NCI-H2081 treated with DMSO at 0.1 percent for 48 hours (cell line): ENCODE measurements at places on chromosomes 7 and 10.

- DNase-seq = no peak
These were observed 3.2 kb upstream of the PPP1R3A start for GRCh38 chr7:113922049-113922448.

- DNase-seq = no peak
These were observed 18.1 kb downstream of the KCNH2 start for GRCh38 chr7:150959739-150960734.

DNA sequence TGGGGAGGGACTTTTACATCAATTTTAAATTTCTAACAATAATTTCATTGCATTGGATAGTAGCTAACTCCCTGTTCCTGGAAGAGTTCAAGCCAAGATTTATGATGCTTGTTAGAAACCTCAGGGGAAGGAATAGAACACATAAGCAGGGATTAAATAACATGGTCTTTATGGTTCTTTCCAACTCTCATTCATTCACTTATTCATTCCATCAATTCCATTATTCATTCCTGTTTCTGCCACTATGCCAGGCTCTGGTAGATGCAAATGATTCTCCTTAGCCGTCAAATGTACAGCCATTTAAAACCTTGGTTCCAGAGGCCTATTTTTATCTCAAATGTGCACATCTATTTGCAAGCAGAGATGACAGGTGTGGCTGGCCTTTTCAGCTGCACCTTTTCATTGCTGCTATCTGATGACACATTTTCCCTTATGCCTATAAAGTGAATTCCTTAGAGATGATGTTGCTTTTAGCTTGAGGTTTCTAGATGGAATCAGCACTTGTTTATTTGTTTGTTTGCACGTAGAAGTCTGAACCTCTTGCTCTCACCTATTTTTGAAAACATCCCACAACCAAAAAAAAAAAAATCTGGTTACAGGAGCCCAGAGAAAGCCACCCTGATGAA, 205.7 kb upstream of the IGFBP3 start:
- DNase-seq = no peak

DNA sequence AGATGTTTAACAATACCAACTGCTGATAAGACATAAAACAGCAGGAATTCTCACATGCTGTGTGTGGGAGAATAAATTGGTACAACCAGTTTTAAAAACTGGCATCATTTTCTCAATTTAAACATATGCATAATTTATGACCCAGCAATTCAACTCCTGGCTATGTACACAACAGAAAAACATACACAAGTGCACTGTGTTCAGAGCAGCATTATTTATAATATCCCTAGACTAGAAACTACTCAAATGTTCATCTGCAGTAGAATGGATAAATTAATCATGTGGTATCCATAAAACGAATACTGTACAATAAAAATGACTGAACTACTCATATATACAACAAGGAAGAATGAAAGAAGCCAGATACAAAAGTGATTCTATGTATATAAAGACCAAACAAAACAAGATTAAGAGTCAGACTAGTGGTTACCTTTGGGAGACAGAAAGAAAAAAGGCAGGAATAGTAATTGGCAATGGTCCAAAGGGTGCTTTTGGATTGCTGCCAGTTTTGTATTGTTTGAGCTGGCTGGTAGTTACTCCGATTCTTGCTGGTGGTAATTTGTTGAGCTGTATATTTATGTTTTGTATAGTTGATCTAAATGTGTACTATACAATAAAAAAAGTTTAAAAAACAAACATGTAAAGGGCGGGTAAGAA, 306.0 kb downstream of the TFEC start:
- DNase-seq = peak; percentile 100

GRCh38 chr10:96655461-96656197, 64.7 kb downstream of the PIK3AP1 start:
- DNase-seq = no peak

- no peak for DNase-seq
These were observed at the start of gene ABCB4 for GRCh38 chr7:87475359-87476178. ABCB4 (minus strand) TSS chr7:87475680; CDS start chr7:87475465, 215 bp downstream.
